ENCODE measurements at places on chromosomes 1 and 21.
A peak's percentile ranks its signal among the peaks of the same experiment; 100 is the strongest.

DNA sequence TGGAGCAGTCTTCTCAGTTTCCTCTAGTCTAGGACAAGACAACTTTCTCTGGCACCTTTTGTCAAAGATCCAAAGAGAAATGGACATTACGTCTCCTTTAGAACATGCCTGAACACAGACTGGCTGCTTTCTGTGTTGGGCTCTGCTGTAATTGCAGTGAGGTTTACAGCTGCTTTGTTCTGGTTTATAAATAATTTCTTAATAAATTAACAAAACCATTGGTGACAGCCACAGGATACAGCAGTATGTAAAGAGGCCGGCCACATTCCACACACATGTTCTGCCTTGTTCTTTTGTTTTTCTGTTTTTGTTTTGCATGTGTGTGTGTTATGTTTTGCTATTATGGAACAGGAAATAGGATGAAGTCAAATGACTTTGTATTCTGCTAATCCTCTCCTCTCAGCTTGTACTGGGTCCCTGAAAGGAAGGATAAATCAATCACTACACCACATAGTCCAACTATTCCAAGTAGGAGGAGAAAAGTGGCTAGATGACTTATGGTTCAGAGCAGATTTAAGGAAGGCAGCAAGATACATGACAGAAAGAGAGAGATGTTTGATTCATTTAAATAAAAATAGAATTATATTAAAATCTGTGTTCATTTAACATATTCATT lies 161.5 kb upstream of the ESRRG start:
- no peak for DNase-seq

GRCh38 chr1:12069623-12070244 lies 6.6 kb downstream of the TNFRSF8 start:
- no peak for DNase-seq

DNA sequence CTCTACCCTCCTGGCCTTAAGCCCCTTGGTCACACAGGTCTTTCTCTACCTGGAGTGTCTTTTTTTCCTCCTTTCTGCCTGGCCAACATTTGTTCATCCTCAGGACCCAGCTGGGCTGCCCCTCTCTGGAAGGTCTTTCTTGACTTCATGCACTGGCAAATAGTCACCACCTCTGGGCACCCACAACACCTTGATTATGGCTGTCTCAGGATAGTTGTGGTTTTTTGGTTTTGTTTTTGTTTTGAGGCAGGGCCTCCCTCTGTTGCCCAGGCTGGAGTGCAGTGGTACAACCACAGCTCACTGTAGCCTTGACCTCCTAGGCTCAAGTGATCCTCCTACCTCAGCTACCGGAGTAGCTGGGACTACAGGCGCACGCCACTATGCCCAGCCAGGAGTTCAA lies 10.8 kb downstream of the RPS6KA1 start:
- DNase-seq, result no peak

- DNase-seq, result no peak
Measured at GRCh38 chr21:46664316-46664995, 29.0 kb downstream of the PRMT2 start.

DNA sequence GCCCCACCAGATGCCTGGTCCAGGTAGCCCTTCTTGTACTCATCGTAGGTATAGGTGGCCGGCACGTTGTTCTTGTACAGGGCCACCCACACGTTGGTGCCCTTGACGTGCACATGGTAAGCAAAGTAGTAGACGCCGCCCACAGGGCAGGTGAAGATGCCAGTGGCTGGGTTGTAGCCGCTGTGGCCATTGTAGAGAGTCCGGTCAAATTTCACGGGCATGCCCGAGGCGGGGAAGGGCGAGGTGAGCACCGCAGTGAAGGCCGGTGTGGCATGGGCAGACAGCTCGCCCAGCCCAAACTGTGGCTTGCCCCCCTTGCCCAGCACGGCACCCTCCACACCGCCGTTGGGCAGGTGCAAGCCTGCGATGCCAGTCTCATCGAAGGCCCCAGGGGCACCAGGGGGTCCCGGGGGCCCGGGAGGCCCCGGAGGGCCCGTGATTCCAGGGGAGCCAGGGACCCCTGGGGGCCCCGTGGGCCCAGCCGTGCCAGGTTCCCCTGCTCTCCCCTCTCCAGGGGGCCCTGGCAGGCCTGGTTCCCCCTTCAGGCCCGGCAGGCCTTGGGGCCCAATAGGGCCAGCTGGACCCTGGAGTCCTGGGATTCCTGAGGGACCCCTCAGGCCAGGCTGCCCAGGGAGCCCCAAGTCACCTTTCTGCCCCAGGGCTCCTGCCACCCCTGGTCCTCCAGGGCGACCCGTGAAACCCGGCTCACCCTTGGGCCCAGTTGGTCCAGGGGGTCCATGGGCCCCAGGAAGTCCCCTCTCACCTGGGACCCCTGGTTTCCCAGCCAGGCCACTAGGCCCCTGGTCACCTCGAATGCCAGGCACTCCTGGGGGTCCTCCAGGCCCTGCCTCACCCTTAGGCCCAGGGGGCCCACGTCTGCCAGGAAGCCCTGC lies 9.2 kb downstream of the ADPRS start:
- no peak for DNase-seq

GRCh38 chr1:47233186-47233585 lies 1.2 kb upstream of the TAL1 start:
- no peak for DNase-seq

GRCh38 chr1:238642231-238642630 lies 744.1 kb upstream of the CHRM3 start:
- DNase-seq, result no peak

DNA sequence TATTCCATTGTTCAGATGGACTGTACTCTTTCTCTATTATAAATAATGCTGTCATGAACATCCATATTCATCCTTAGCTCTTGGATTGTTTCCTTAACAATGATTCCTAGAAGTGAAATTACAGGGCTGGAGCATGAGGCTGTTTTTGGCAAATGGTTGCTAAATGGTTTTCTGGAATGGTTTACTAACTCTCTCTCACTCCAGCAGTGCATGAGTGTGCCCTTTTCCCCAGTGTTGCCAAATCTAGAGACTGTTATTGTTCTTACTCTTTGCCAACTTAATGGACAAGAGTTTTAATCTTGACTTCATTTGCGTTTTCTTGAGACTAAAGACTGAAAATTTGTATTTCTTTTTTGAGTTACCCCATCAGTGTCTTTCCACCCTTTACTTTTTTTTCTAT lies 113.0 kb downstream of the PAPPA2 start:
- DNase-seq, result no peak

DNA sequence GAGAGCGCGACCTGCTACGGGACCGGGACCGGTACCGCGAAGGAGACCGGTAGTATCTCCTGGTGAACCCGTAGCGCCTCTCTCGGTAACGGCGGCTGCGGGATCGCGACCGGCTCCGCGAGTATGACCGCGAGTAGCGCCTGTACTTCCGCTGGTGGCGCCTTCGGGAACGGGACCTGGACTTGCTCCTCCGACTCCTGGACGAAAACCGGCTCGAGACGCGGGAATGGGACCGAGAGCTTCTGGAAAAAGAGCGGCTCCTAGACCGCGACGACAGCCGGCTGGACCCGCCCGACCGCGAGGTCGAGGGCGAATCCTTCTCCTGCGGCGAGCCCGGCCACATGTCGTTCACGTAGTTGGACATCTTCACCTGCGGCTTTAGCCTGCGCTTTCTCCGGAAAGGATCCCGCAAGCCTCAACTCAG lies 642 bp downstream of the RSRP1 start:
- DNase-seq, result no peak

DNA sequence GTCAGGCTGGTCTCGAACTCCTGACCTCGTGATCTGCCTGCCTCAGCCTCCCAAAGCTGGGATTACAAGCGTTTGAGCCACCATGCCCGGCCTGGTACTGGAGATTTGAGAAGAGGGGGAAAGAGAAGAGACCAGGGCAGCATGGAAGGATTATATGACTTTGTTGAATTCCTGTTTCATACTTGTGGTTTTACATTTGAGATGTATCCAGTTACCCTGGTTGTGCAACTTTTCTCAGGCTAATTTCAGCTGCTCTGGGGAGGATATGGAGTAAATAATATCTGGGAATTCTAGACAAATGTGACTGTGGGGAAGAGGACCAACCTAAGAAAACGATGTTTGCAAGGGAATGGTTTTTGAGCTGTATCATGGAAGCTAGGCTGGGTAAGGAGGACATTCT lies 89.5 kb upstream of the GREM2 start:
- no peak for DNase-seq

DNA sequence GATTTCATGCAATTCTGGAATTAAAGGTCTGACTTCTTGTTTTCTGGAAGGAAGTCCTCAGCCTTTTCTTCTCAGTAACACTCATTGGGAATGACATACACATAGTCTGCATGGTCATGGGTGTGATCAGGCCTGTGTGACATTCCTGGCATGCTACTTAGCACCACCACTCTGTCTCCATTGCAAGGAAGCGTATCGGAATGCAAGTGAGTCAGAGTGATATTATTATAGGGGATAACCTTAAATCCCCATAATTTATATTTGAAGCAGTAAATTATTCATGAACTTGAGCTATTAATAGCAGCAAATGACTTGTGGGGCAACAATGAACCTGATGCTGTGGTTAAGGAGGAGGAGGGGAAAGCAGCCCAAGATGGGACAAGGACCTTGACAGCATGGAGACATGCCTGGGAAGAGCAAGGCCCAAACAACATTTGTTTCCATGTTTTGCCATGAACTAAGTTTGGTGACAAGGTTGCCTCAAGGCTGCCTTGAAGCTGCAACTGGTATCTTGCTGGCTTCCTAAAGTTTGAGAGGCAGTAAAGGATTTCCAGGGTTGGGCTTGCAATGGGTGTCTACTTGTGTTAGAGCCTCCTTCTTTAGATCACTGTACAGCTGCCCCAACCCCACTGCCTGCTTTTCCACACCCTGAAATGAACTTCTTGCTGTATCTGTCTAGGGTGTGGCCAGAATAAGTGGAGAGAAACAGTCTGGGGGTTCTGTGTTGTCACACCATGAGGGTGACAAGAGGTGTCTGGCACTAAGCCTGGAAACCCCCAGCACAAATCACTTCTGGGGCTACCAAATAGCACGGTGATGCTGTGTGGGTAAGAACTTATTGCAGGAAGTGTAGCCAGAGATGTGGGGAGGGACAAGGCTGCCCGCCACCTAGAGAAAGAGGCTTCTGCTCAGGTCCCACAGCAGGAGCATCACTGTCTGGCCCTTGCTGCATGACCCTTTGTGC lies 4.6 kb downstream of the MAB21L3 start:
- no peak for DNase-seq

GRCh38 chr21:29430030-29430429 lies 131.3 kb downstream of the BACH1 start:
- no peak for DNase-seq

DNA sequence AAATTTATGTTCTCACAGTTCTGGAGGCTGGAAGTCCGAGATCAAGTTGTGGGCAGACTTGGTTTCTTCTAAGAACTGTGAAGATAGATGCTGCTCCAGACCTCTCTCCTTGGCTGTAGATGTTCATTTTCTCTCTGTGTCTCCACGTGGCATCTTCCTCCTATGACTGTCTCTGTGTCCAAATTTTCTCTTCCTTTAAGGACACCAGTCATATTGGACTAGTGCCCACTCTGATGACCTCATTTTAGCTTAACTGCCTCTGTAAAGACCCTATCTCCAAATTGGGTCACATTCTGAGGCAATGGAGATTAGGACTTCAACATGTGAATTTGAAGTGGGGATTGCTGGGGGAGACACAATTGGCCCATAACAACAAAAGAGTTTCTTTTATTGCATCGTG lies 125.3 kb upstream of the ETS2 start:
- no peak for DNase-seq

DNA sequence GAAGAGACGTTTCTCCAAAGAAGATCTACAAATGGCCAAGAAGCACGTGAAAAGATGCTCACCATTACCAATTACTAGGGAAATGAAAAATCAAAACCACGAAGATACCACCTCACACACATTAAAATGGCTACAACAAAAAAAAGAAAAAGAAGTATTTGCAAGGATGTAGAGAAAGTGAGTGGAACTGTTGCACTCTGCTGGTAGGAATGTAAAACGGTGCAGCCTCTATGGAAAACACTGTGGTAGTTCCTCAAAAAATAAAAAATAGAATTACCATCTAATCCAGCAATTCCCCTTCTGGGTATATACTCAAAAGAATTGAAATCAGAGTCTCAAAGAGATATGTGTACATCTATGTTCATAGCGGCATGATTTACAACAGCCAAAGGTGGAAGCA lies 115.4 kb upstream of the EDN2 start:
- no peak for DNase-seq

DNA sequence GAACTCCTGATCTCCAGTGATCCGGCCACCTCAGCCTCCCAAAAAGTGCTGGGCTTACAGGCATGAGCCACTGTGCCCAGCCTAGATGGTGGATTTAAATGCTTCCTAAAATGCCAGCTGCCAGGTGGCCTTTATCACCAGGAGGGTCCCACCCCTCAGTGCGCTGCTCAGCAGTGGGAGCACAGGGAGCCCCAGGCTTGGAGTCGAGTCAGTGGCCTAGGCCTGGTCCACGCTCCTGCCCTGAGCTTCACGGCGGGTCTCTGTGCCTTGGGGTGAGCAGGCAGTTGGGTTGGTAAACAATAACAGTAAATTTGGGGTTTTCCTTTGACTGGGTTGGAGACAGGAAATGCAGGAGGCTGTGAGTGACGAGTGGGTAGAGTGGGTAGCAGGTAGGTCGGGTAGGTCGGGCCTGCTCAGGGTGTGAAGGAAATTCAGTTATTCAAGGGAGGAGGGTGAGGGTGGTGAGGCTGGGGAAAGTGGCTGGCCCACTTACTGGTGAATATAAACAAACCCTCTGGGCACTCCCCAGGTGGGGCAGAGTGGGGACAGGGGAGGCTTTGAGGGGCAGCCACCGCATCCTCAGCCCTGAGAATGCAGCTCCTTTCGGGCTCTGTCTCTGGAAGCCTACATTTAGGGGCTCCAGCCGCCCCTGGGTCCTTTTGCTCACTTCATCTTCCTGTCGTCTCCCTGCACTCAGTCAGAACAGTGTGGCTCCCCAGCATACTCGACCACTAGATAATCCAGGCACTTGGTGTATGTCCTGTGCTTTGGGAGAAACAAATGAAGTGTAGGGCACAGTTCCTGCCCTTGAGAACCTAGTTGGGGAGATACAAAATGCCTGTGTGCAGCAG lies 33.5 kb upstream of the IL19 start:
- DNase-seq, result peak; percentile 36

DNA sequence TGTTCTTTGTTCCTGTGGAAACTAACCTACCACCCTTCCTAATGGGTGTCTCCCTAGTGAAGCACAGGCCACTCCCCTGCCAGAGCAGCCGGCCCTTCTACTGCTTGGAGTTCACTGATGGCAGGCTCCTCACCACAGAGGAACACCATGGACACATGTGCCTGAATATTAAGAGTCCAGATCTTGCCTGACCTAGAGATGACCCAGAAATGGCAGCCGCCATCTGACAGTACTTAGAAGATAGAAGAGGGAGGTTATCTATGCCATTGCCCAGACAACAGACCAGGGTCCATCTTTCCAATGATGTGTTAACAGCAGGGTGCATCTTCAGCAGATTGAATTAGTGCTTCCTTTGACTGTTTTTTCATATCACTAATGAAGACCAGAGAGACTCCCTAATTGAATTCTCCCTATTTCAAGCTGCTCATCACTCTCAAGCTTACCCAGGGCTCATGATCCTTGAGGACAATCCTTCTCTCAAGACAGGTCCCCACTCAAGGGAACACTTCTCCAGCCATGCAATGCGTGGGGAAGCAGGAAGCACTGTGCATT lies 59.8 kb downstream of the PLEKHA6 start:
- DNase-seq, result no peak
